ENCODE measurements at places on chromosomes 2 and 18. TPM values are rescaled to one million over a fixed set of nuclear protein-coding genes. Genes with fewer than 3 reads are reported as not detected.

The ANKRD30B gene
- polyA plus RNA-seq = 0.11 TPM

- no peak for DNase-seq
These were observed 85.9 kb downstream of the HRH4 start for GRCh38 chr18:24546307-24546706.

DNA sequence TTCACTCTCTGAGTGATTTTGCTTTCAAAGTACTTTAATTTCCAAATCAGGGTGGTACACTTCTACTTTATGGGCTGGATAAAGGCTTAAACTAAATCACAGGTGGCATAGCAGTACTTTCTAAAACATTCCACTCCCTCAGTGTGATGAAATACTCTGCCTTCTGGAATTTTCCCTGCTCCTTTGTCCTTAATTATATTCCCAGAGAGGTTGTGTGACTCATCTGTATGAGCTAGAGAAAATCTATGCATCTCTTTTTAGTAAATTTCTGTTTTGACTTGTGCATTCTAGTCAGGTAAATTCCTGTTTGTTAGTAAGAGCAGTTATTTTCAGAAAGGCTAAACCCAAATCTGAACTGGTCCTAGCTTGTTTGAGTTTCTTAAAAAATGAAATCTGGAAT is 29.0 kb upstream of the PLA2R1 start:
- DNase-seq = no peak

DNA sequence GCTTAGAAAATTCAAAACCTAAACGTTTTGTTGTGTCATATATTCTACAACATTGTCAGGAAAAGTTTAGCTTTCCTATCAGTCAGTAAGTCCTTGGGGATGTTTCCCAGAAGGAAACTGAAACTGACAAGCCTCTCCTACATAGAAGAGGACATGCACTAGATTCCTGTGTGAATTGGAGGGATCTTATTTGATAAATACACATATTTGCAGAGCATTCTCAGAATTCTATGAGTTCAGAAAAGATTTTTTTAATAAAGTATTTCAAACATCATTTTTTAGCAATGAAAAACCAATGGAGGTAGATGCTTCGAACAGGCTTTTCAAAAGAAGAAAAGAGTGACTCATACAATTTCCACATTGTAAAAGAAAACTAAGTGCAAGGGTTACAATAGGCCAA is 1706.7 kb downstream of the SUCLG1 start:
- no peak for DNase-seq

DNA sequence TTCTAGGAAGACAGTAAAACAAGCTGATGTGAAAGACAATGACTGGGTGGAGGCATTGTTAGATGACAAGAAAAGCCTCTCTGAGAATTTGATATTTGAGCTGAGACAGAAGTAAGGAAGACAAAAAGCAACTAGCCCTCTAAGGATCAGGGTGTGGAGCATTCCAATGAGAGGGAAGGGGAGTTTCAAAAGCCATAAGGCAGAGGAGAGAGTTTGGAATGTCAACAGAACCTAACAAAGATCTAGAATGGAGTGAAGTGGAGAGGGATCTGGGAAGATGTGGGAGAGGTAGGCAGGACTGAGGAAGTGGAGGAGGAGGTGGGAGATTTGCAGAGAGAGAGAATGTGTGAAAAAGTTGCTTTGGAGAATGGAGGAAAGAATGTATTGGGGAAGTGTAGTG is 17.3 kb upstream of the ASXL2 start:
- no peak for DNase-seq

- no peak for DNase-seq
These were observed 48.2 kb upstream of the GPC1 start for GRCh38 chr2:240387325-240387668.

DNA sequence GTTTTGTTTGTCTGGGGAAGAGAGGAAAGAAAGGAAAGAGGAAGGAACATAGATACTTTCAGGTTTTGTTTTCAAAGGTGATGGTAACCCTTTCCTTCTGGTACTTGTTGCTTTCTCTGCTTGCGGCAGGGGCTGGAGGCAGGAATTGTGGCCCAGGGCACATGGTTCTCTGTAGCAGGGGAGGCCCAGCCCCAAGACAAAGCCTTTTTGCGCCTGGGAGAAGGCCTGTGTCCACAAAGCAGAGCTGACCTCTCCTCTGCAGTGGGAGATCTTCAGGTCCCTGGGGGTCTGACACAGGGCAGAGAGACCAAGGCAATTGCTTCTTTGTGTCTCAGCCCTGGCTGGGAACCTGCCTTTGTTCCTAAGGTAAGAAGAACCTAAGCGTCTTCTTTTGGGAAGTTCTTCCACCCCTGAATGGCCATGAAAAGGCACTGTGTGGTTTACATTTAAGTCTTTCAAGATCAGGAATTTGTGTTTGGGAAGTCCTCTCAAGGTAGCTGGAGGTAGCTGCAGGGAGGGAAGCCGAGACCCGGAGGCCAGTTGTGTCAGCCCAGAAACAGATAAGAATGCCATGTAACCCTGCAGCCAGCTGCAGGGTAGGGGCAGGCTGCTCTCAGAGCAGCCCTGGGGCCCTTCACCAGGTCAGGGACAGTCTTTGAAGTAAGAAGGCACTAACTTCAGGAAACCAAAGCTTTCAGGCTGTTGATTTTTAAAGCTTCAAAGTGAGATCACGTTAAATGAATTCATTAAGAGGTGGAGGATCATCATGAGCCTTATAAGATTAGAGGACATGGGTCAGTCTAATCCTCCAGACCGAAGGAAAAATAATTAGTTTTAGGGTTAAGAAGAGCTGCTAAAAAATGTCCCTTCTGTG is 119.3 kb downstream of the STPG4 start:
- DNase-seq = no peak

GRCh38 chr2:40483549-40484243 is 31.8 kb upstream of the SLC8A1 start:
- no peak for DNase-seq
